Keratinocyte (primary cell): ENCODE measurements at places on chromosomes 1 and 21.

DNA sequence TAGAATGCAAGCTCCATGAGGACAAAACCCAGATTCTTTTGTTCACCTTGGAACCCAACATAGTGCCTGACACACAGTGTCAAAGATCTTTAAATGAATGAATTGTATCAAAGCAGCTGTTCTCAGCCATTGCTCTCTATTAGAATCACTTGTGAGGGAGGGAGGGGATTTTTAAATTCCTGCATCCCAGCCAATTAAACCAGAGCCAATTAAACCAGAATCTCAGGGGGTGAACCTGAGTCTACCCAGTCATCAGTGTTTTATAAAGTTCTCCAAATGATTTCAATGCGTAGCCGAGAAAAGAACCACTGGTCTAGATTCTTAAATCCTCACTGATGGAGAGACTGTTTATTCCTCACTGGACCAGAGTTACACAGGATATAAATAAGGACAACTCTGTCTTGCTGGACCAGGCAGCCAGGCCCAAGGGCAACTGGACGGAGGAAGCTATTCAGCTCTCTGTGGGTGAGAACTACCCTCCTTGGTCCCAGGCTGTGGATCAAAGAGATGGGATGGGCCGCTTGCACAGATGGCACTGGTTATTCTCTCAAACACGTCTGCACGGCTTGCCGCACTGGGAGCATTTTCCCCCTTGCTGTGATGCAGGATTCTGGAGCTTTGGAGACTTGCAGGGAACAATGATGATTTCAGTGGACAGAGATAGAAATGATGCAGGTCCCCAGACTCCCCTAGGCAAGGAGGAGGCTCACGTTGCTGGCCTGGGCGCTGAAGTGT is 20.0 kb upstream of the CDCA8 start:
- no peak for DNase-seq

- no peak for DNase-seq
Observed at GRCh38 chr1:178928976-178929375, 58.1 kb upstream of the ANGPTL1 start.

DNA sequence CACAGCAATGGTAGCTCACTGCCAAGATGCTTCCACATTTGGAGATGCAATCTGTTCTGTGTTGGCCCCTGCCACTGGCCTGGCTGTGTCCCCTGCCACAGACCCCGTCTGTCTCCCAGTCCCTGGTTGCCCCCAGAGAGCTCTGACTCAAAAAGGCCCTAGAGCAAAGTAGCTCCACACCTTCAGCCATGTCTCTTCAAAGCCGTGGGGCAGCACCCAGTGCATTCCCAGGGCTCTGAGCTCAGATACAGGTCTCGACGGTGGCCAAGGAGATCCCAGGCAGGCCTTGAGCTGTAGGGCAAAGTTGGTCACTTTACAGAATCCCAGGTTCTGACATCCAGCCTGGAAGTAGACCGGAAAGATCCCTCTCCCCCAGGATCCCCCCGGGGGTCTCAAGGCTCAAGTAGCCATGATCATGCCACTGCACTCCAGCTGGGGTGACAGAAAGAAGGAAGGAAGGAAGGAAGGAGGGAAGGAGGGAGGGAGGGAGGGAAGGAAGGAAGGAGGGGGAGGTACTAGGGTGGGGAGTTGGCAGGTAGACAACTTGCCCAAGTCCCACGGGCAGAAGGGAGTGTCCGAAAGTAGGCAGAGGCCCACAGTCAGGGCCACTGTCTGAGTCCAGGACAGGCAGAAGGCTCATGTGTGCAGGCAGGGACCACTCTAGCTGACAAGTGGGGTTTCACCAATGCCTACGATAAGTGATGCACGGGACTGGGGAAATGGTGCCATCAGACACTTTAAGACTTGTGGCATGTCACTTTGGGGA is 4.8 kb upstream of the ARF1 start:
- no peak for DNase-seq

GRCh38 chr1:93591676-93592550 is 89.7 kb downstream of the BCAR3 start:
- no peak for DNase-seq

DNA sequence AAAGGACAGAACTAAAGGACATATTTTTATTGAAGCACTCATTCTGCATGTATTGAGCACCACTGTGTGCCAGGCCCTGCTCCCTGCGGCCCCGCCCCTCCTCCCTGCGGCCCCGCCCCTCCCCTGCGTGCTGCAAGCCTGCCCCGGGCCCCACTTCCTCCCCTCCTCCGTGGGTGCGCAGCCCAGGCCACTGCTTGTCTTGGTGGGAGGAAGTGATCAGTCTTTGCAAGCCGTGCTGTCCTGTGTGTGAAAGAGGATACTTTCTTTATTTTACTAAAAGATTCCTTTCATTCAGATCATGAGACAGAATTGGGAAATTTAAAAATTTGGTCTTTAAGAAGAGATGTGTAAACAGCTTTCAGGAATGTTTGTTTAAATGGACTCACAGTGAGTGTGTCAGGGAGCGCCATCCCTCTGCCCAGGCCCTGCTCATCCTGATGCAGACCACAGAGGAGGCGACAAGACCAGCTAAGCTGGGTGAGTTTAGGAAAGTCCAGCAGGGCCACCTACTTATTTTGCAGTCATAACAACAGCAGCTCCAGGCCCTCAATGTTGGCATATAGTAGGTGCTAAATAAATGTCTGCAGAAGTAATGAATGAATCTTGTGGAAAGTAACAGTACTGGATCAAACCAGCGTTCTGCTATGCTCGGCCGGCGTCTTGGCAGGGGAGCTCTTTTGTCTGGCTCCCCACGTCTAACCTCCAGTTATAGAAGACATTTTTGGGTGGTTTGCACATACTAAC is 88.3 kb upstream of the SELENON start:
- no peak for DNase-seq

GRCh38 chr1:119084798-119085197 is 55.7 kb downstream of the WARS2 start:
- no peak for DNase-seq

DNA sequence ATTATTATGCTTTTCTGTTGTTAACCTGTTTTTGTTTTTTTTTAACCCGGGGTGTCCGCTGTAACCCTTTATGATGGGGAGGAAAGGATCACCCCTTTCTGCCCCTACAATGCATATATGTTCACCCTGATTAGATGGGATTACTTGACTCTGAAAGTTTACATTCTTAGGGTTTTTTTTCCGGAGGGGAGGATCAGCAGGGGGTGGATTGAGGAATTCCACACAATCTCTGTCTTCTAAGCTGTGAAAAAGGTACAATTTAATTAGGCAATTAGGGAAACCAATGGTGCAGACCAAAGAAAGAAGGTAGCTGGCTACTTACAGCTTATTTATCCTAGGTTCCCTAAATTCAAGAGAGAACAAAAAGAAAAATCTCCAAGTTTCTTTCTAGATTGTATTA is 58.3 kb downstream of the EDEM3 start:
- no peak for DNase-seq

GRCh38 chr1:165842023-165842670 is 14.7 kb downstream of the UCK2 start:
- DNase-seq: no peak

DNA sequence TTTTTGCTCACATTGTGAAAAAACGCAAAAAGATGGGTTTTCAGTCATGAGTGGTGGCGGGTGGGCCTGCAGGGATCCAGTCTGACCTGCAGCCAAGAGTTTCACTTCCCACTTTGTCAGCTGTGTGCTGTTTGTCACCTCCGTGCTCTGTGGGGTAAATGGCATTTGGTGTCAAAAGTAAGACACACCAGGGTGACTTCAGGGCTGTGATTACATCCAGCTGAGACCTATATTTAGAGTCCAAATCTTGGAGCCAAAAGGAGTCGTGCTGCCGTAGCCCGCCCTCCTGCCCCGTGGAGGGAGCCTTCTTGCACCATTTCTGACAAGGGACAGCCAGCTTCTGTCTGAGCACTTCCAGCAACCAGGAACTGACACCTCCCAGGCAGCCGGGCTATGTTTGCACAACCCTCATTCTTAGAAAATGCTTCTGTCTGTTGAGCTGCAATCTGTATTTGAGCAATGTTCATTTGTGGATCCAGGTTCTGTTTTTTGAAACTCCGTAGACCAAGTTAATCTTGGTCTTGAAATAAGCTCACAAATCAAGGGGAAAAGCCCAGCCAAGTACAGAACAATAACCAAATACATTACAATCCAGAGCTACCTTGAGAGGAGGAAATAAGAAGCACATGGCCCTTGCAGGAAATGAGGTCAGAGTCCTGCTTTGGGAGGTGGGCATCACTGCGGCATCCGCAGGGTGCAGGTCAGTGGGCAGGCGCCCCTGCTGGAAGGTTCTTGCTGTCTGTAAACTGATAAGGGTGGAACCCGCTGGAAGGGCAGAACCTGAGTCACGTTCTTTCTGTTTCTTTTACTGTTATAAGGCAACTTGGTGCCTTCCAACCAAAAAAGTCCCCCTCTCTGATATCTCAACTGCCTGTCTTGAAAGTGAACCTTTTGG is 14.4 kb downstream of the ABCG1 start:
- DNase-seq: no peak

DNA sequence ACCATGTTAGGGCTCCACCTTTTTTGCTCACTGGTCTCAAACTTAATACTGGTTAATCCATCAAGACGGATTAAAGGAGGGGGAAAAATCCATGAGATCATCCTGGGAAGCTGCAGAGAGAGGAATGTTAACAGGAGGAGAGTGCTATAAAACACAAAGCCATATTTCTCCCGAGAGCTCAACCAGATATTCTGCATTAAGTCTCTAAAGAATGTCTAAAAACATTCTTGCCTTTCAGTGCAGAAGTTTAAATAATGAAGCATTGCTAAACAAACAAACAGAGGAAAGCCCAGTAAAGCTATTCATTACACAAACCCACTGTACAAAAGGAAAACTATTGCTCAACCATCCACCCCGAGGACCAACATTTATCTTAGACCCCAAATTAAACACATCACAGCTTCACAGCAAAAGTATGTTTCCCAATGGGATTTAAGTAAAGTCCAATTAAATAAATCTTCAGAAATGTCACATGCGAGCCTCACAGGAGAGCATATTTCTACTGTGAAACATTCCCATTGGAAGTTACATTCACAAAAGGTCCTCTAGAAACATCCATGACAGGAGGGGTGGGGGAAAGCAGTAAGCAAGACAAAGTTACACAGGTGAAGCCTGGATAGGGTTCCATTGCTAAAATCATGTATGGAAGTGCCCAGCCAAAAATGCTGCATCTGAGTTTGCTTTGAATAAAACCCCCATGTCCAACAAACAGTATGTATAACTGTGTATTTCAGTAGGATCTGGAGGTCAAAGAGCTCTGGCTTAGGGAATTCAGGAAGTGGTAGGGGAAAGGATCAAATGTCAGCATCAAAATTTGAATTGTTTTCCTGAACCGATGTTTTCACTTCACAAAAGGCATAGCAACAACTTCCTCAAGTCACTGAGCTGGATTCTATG is 23.3 kb downstream of the DUSP10 start:
- DNase-seq: no peak

- peak; percentile 77 for DNase-seq
Observed at GRCh38 chr1:96362623-96363022, 359.0 kb upstream of the PTBP2 start.
